H7 (cell line): ENCODE measurements at places on chromosomes 11 and 22. TPM values are rescaled to one million over a fixed set of nuclear protein-coding genes. Genes with fewer than 3 reads are reported as not detected.

Gene CRYBA4
- total RNA-seq = 0.22 TPM in 1 of 2 replicates, not detected in the other

Gene MMP7
- total RNA-seq = not detected in 2 replicates

Gene DNAJB7
- not detected in 2 replicates for total RNA-seq

Gene CNGA4
- 0.17 and 0.67 TPM in 2 replicates for total RNA-seq

Gene FGF3
- total RNA-seq = 0.15 TPM in 1 of 2 replicates, not detected in the other

Gene CHRM1
- total RNA-seq = not detected in 2 replicates

Gene CCDC116
- total RNA-seq = 0.48 and 0.55 TPM in 2 replicates

Gene SAA1
- total RNA-seq = not detected in 2 replicates

Gene GDPD4
- total RNA-seq = not detected in 2 replicates

Gene MMP20
- not detected in 2 replicates for total RNA-seq

Gene APOBEC3A
- not detected in 2 replicates for total RNA-seq

Gene MS4A5
- not detected in 2 replicates for total RNA-seq

Gene PKDREJ
- total RNA-seq = 0.07 TPM in 1 of 2 replicates, not detected in the other

Gene CCDC89
- total RNA-seq = not detected in 2 replicates

Gene TSGA10IP
- 1.7 and 4.1 TPM in 2 replicates for total RNA-seq

Gene ACTN3
- 36.9 and 68.8 TPM in 2 replicates for total RNA-seq

Gene MRGPRX3
- total RNA-seq = not detected in 2 replicates

Gene CASP5
- total RNA-seq = not detected in 2 replicates

Gene CECR2
- total RNA-seq = 50.0 and 66.3 TPM in 2 replicates

Gene IFTAP
- 22.3 and 26.8 TPM in 2 replicates for total RNA-seq

Gene LRRN4CL
- 0.14 and 0.30 TPM in 2 replicates for total RNA-seq

Gene FGF19
- total RNA-seq = 36.7 and 42.8 TPM in 2 replicates

Gene OR51B4
- total RNA-seq = not detected in 2 replicates

Gene OR5A1
- total RNA-seq = not detected in 2 replicates

Gene GGTLC2
- not detected in 2 replicates for total RNA-seq

Gene KLHL22
- total RNA-seq = 21.4 and 28.9 TPM in 2 replicates

Gene OR2AG1
- not detected in 2 replicates for total RNA-seq

Gene SF3A1
- 70.1 and 97.1 TPM in 2 replicates for total RNA-seq

Gene AMOTL1
- 18.0 and 20.7 TPM in 2 replicates for total RNA-seq
